Epithelial cell of prostate (primary cell): ENCODE measurements at places on chromosomes 4 and X.

- DNase-seq, result peak; percentile 64
These were observed 19.7 kb upstream of the SPON2 start for GRCh38 chr4:1192091-1192492.

- DNase-seq, result no peak
These were observed 158.2 kb upstream of the CPEB2 start for GRCh38 chr4:14844061-14844460.

- no peak for DNase-seq
These were observed 229.9 kb upstream of the UGT8 start for GRCh38 chr4:114368751-114369150.

GRCh38 chr4:124803026-124803425, 90.5 kb upstream of the ANKRD50 start:
- no peak for DNase-seq

GRCh38 chr4:85938902-85939301, 421.0 kb downstream of the MAPK10 start:
- DNase-seq, result no peak

GRCh38 chr4:185165605-185166063, 22.6 kb downstream of the SLC25A4 start:
- no peak for DNase-seq

DNA sequence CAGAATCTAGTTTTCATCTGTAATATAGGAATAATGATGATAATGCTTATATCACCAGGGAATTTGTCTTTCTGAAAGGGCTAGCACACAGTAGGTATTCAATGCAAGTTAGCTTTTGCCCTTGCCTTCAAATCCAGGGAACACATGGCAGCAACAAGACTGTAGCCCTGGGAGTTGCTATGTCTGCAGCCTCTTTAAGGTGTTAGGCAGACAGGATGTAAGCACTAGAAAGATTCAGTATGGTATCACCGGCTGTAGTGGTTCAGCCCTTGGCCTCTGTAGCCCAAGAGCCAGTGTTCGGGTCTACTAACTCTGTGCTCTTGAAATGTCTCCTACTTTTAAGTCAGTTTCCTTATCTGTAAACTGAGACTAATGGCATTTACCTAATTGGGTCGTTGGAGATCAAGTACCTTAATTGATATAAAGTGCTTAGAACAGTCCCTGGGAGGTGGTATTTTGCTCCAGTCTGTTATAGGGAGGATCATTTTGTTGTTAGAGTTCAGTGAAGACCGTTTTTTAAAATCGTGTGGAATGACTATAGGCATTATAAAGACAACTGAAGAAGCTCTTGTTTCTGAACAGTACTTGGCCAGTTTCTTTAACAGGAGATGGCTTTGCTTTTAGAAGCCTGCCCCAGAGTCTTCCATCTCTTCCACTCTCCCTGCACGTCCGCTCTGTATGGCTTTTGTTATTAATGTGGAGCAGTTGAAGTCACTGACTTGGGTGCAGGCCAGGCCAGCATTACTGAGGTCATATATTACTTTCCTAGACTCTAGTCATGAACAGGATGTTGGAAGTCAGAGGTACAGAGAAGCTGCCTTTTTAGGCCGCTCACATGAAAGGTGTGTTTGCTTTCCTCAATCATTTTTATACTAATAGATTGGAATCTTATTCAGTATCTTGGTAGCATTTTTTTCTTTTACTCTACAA, 44.8 kb downstream of the GAB1 start:
- DNase-seq, result peak; percentile 46

DNA sequence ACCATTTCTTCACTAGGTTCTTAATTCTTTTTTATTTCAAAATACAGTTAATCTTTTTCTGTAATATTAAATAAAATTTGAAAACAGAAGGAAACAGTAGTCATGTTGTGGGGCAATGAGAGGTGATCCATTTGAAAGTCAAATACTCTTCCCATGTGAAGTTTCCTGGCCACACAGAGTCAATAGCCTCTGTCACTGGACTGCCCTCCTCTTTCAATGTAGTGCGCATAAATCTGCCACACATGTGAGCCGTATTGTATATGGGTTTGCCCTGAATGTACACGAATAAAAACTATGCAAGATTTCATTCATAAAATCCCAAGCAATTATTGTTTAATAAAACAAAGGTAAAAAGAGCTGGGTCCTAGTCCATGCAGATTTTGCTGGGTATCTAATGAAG, 59.1 kb downstream of the NKX6-1 start:
- no peak for DNase-seq

- DNase-seq, result no peak
These were observed 247.4 kb upstream of the GIMD1 start for GRCh38 chr4:106615961-106616360.

DNA sequence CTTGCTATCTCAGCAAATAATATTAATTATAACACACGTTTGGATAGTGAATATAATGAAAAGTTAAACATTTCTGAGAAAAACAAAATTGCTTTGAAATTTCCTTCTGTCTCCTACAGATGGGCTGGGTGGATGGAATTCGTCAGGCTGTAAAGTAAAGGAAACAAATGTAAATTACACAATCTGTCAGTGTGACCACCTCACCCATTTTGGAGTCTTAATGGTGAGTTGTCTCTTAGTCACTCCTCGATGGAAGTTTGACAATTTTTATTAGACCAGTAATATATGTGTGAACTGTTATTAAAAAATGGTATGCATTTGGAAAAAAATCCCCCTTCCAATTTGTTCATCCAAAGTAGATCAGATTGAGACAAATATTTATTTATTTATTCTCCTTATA, 92.5 kb upstream of the BRS3 start:
- no peak for DNase-seq

- no peak for DNase-seq
These were observed 278.9 kb upstream of the FTHL17 start for GRCh38 chrX:31350808-31351074.

DNA sequence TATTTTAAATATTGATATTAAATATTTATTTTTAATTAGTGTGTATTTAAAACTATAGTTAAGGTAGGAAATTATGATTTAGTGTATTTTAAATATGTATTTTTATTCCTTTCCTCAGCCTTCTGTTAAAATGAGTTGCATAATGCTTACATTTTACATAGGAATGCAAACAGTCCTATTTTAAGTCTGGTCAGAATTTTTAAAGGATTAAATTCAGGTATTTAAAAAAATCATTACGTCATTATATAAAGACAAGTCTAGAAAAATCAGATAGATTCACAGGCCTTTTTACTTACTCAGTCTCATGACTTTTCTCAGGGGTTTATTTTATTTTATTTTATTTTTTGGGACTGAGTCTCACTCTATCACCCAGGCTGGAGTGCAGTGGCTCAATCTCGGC, 50.4 kb upstream of the RPA4 start:
- no peak for DNase-seq

DNA sequence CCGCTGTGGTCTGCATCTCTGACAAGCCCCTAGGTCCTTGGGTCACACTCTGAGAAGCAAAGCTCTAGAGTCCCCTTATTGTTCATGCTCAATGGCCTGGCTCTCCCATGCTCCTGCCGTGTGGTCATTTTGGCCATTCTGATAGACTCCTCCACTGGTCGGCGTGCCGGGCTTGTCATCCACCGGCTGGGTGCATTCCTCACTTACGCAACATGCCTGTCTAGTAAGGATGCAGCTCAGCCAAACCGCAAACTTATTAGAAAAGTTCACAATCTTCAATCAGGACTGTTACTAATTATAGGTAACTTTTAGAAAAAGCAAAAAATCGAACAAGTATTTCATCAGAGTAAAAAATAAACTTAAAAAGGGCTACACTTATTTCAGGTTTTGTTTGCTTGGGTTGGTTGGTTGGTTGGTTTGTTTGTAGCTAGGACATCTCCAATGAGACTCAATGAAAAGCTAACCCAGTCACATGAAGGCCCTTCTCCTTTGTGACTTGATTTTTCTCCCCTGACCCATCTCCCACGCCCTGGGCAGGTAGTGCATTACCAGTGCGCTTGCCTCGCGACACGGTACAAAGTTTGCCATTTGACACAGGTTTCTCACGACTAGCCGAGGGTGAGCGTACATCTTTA, 41.0 kb downstream of the IRF2 start:
- no peak for DNase-seq

- DNase-seq, result no peak
These were observed 40.7 kb downstream of the CDS1 start for GRCh38 chr4:84623661-84624060.

- no peak for DNase-seq
These were observed 49.4 kb downstream of the RPS6KA3 start for GRCh38 chrX:20217271-20217670.

DNA sequence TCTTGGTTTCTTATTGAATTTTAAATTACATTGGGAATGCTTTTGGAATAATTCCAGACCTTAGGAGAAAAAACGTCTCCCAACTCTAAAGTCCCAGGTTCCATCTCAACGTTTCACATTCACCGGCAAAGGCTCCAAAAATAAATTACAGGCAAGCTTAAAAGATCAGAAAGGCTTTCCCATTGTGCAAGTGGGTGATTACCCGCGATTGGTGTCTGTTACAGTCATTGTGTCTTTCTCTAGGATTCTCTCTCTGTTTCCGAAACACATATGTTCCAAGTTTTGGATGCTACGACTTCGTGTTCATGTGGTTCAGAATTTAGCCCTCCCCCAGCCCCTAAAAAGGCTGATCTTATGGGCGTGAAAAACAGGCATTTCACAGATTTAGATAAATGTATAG, 41.8 kb downstream of the PALLD start:
- no peak for DNase-seq

DNA sequence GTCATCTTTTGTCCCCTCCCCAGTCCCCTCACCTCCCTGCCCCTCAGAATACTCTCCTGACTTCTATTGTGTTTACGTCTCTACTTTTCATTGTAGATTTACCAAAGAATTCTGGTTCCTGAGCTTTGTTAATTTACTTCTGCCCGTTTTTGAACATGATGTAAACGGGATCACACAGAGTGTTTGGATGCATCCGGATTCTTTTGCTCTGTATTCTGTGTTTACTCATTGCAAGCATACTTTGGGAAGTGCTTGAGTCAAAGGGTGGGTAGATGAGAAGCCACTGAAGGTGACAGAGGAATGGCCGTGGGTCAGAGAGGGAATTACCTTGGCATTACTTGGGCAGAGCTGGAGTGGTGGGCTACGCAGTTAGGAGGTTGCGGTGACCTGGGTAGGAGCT, 18.0 kb downstream of the CLCN4 start:
- no peak for DNase-seq

GRCh38 chrX:155900765-155901164, 19.6 kb downstream of the VAMP7 start:
- no peak for DNase-seq

DNA sequence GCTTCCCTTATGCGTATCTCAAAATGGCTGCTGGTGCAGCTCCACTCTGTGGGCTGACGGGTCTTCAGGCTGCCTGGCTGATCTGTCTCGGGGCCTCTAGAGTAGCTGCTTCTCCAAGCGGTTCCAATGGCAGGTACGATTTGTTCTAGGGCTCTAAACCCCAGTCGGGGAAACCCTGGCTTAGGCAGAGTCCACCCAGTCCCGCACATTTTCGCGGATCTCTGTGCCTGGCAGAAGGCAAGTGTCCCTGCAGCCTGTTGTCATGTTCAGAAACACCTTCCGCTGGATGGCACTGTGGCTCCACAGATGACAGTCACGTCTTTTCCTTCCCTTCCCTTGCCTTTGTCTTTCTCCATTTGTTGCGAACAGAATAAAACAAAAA, 54.4 kb downstream of the NBDY start:
- no peak for DNase-seq

DNA sequence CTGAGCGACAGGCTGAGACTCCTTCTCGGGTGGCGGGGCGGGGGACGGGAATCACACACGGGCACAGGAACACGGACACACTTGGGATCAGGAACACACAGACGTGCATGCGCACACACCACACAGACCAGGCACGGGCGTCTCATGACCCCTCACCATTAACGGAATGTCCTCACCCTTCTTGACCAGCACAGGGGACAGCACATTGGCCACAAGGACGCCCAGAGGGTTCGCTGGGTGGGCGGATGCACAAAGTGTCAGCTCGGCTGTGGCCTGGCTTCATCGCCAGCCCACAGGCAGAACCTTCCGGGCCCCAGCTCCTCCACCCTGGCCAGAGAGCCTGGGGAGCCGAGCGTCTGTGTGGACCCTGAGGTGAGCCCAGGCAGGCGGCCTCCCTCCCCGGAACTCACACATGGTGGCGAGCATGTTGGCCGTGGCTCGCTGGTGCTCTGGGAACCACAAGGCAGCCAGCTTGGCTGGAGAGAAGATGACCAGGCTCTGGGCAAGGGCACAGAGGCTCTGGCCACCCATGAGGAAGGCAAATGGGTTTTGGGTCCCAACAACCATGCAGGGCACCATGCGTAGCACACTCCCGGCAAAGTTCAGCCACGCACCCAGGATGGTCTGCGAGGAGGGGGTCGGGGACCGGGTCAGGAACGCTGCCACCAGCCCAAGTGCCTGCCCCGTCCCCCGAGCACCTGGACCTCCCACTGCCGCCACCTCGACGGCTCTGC, 3.1 kb downstream of the SLC49A3 start:
- DNase-seq, result no peak
